ENCODE measurements at places on chromosomes 7 and 10.
A peak's percentile ranks its signal among the peaks of the same experiment; 100 is the strongest.

- no peak for DNase-seq
Observed at GRCh38 chr10:30437031-30437841, 3.3 kb downstream of the MAP3K8 start.

- DNase-seq, result no peak
Observed at GRCh38 chr10:78997635-78998618, 70.8 kb upstream of the ZMIZ1 start.

- no peak for DNase-seq
Observed at GRCh38 chr7:76383089-76383944, 24.5 kb upstream of the YWHAG start.

DNA sequence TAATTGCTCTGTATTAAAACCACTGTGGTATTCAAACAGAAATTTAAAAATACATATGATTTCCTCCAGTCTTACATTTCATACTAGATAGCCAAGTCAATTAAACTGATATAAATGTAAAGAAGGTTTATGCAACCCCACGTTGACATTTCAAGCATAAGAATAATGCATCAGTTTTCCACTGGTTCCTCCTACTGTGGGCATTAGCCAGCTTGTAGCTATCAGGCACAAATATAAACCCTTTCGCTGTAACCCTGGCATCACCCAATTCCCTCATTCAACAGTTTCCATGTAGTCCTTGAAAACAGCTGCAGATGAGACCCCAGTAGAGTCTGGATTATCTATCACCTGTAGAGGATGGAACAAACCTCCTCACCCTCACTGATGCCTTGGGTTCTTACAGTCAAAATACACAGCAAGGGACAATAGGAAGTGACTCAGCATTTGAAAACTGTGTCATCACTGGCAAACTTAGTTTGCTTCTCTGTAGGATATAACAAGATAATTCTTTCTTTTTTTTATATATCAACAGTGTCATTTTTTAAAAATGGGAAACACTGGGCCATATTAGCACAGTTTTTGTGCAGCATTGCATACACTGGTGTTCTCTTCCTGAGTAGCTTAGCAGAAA is 113.0 kb downstream of the PDE1C start:
- DNase-seq, result no peak

- DNase-seq, result no peak
Observed at GRCh38 chr7:840001-840600, 7.8 kb downstream of the SUN1 start.

GRCh38 chr7:107993891-107994291 is 9.1 kb downstream of the LAMB1 start:
- peak; percentile 14 for DNase-seq

DNA sequence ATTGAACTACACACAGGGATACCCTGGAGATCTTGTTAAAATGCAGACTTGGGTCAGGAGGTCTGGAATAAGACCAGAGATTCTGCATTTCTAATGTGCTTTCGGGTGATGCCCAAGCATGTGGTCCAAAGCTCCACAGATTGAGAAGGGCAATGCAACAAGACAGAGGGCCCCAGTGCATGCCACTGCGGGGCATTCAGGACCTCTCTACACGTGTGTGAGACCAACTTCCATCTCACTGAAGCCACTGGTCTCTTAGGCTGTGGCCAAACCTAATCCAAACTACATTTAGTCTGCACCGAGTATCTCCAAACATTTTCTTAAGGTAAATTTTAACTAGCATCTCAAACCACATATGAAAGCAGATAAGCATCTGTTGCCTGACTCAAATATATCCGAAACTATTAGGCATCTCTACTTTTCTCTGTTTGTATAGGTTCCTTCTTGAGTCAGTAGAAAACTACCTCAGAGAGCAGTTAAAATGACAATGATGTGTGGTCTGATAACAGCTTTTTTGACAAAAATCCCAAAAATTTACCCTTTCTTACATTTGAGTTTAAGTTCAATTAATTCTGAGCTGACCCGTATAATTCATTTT is 107.5 kb downstream of the ELMO1 start:
- no peak for DNase-seq

- no peak for DNase-seq
Observed at GRCh38 chr7:40551685-40552576, 417.1 kb downstream of the SUGCT start.

- no peak for DNase-seq
Observed at GRCh38 chr10:85767891-85768290, 598.7 kb downstream of the GRID1 start.

GRCh38 chr7:27567266-27567665 is 95.4 kb downstream of the HIBADH start:
- no peak for DNase-seq

GRCh38 chr10:14684354-14684753 is 90.3 kb downstream of the FAM107B start:
- no peak for DNase-seq

DNA sequence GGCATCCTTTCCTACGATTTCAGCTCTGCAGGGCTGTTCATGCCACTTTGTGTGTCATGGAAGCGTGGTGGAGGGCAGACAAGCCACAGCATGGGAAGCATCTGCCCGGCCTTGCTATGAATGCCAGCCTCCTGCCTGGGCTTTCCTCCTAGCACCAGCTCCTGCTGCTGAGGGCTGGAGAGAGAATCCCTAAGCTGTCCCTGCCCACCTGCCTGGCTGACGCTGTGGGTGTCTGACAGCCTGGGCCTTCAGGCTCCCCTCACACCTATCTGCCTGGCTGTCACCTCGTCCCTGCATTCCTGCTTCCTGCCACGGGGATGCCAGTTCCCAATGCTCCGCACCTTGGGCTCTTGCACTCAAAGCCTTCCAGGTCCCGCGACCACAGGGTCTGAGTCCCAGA is 606.5 kb upstream of the MGMT start:
- DNase-seq, result no peak

DNA sequence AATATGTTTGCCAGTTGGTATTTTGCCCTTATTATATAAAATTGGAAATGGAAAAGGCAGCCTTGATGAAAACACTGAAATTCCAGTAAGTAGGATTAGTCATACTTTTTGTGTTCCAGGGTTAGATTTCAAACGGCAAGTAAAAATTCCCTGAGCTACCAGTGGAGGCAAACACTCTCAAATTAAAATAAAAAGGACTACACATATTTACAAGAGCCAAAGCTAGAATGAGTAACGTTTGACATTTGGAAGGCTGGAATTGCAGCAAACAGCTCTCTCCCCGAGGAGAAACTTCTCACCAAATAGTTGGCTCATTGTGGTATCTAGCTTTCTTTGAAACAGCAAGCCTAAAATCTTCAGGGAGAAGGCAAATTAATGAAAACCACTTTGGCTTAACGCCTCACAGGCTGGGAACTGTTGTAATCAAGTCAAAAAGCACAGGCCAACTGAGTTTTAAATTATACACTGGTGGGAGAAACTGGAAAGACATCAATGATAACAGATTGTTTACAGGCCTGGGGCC is 288.4 kb downstream of the SNX13 start:
- no peak for DNase-seq

DNA sequence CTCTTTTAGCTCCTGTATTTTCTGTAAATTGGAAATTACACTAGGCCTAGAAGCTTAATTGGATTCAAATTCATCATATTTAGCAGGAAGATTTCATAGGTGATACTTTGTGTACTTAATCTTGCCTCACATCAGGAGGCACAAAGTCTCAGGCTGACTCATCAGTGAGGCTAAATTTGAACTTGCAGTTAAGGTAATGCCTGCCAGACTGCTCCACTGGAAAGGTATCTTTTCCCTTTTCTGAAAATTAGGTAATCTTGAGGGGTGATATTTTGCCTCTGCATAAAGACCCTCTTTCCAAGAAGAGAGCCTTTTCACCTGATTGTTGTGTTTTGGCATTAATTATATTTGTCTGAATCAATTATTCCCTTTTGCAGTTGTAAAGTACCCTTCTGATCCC is 14.6 kb downstream of the PPIA start:
- DNase-seq, result no peak

GRCh38 chr7:45084336-45084735 is 4.4 kb downstream of the NACAD start:
- no peak for DNase-seq

DNA sequence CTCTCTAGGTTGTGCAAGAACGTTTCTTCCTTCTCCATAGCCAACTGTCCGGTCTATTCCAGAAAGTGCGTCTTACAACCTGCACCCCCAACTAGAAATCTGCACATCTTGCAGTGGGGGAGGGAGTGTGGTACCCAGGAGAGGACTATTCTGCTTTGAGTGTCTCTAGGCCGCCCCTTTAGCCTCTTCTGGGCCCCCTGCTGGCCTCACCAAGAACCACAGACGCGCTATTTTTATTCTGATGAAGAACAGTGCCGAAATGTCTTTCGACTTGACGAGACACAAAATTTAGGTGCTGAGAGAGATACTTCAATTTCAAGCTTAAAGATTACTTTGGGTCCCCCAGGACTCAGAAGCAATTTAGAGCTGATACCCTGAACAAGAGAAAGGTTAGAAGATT is 1.0 kb downstream of the CNPY1 start:
- DNase-seq, result no peak

DNA sequence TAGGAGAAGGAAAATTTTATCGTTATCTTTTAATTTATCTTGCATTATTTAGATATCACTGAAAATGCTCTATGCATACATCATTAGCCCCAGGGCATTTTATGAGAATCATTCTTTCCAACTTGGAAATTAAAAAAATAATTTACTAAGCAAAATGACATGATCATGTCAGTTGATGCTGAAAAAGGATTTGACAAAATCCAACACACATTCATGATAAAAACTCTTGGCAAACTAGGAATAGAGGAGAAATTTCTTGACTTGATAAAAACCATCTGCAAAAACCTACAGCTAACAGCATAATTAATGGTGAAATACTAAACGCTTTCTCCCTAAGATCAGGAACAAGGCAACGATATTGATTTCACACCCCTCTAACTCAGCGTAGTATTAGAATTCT is 40.2 kb upstream of the RSU1 start:
- DNase-seq, result no peak

DNA sequence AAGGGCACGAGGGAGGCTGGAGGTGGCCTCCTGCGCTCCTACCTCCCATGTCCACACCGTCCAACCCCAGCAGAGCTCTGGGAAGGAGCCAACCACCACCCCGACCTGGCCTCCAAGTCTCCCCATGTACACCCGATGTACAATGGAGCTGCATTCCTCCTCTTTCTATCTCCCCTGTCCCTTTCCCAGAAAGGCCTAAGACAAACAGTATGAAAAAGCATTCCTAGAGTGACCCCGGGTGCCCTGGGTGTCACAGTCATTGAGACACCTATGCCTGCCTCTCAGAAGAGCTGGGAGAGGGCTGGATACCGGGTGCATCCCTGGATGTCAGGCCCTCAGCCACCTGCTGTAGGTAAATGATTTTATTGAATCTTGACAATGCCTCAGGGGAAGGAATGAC is 248.1 kb downstream of the EMX2 start:
- no peak for DNase-seq

DNA sequence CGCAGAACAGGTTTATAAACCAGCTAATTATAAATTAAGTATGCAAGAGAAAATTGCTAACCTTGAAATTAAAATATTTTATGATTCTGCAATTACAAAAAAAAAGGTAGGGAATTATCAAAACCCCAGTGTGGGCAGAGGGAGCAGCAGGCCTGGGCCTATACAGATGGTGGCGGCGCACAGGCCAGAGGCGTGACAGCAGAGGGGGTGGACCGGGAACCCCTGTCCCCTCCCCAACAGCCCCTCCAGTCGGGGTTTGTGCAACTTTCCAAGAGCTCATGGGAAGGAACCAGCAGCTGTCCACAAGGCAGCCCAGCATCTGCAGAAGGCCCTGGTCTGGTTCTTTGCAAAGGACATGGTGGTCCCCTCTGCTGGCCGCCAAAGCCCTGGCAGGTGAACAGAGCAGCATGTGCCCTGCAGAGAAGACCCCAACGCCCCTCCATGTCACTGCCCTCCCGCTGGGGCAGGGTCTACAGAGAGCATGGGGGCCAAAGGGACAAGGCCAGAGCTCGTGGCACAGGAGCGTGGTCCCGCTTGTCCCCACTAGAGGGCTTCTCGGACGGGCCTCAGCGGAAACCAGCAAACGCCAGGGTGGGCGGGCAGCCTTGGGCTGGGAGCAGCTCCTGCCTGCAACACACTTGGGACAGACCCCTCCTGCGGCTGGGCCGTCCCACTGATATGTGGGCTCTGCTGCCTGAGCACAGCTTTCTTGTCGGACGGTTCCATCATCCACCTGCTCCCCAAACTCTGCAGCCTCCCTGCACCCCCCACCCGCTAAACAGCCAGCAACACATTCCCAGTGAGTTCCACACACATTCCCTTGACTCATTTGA is 75.1 kb downstream of the EBF3 start:
- no peak for DNase-seq

- no peak for DNase-seq
Observed at GRCh38 chr10:35559416-35559815, 45.7 kb upstream of the GJD4 start.
